HFFc6 (cell line): ENCODE measurements at places on chromosomes 6 and 20. TPM values are rescaled to one million over a fixed set of nuclear protein-coding genes. Genes with fewer than 3 reads are reported as not detected.

DNA sequence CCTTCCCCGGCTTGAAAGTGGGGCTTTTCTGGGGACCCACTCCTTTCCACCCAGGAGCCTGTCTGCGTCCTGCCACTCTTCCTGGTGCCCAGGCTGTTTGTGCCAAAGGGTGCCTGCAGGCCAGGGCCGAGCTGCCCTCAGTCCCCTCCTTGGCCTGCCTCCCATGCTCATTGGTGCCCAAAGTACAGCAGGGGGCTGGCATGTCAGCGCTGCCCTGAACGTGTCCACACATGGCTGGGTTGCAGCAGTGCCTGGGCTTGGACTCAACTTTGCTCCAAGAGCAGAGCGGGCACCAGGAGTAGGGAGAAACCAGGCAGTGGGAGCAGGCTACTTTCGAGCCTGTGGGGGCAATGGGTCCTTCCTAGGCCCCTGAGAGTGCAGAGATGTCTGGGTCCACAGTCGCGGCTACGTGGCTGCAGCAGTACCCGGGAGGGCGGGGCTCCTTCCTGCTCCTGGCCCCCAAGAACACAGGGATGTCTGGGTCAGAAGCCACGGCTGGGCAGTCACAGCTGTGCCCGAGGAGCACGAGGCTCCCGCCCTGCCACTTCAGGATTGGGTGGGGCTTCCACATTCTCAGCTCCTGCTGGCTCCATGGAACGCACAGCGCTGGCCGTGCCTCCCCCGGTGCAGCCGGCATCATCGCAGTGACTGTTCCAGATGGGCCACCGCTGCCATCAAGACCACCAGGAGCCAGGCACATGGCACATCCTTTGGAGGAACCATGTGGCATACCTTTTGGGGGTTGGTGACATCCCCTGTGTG lies 50.0 kb upstream of the CLDN20 start:
- no peak for DNase-seq

- no peak for DNase-seq
These were observed 33.4 kb downstream of the DHX35 start for GRCh38 chr20:38995536-38996044.

- DNase-seq, result no peak
These were observed 6.7 kb downstream of the WDR27 start for GRCh38 chr6:169695131-169695530.

GRCh38 chr20:3800878-3801260 lies 4.8 kb downstream of the CDC25B start:
- no peak for DNase-seq

Gene SIRPB1
- not detected in 3 replicates for total RNA-seq

- no peak for DNase-seq
These were observed 8.8 kb upstream of the CNR1 start for GRCh38 chr6:88174906-88175305.

DNA sequence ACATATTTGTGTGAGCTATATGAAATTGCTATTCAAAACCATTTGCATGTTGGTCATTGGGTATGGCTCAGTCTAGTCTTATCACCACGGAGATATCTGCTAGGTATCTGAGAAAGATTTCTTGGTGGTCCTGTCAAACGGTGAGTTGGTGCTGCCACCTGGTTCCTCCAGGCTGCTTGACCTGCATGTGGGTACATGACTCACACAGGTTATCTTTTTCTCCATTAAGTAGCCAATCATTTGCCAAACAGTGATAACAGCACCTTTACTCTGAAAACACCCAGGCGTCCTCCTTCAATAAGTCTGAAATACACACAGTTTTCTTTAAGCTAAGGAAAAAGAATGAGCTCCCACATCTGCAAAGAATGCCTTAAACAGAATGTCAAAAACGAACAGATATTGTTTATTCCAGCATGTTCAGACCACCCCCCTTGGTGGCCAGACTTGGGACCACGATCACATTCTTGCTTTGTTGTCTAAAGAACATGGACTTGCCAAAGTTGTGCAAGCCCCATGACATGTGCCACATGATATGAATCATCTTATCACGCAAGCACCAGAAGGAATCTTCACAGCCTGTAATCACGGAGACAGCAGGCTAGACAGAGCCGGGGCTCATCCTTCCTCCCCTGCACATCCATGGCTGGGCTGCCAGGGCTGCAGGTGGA lies 200.7 kb upstream of the THBS2 start:
- peak; percentile 80 for DNase-seq

Gene NHLRC1
- 0.99 to 1.9 TPM (median 1.2 TPM) in 3 replicates for total RNA-seq

Gene SAPCD1
- 1.4 and 2.0 TPM in 2 replicates for total RNA-seq

Gene KLHDC3
- 41.6 and 50.6 TPM in 2 replicates for total RNA-seq

GRCh38 chr20:42494290-42494689 lies 695.4 kb downstream of the PTPRT start:
- no peak for DNase-seq

Gene LY6G6F
- total RNA-seq, result not detected in 3 replicates

Gene LPA
- not detected in 3 replicates for total RNA-seq

DNA sequence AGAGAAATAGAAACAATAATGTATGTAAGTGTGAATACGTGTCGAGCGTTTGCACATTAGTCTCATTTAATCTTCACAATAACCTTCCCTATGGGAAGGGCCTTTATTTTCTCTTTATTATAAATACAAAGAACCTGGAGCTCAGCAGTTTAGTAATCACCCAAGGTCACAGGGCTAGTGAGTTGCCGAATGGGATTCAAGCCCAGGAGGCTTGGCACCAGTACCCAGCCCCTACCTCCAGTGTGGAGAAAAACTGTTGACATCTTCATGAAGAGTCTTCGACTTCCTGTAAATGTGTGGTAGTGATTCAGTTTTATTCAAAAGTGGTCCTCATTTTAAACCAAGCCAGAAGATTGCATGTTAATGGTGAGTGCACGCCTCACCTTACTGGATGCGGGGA lies 162.8 kb downstream of the SCML4 start:
- no peak for DNase-seq

- peak; percentile 89 for DNase-seq
These were observed 244.8 kb upstream of the TENT5A start for GRCh38 chr6:81997090-81997926.

GRCh38 chr6:84033523-84034451 lies at the start of gene MRAP2:
TSS of gene MRAP2 (plus strand) at chr6:84033772. CDS start at chr6:84055319, 21,547 bp downstream.
- no peak for DNase-seq

Gene RIN2
- 39.7 and 43.5 TPM in 2 replicates for total RNA-seq

DNA sequence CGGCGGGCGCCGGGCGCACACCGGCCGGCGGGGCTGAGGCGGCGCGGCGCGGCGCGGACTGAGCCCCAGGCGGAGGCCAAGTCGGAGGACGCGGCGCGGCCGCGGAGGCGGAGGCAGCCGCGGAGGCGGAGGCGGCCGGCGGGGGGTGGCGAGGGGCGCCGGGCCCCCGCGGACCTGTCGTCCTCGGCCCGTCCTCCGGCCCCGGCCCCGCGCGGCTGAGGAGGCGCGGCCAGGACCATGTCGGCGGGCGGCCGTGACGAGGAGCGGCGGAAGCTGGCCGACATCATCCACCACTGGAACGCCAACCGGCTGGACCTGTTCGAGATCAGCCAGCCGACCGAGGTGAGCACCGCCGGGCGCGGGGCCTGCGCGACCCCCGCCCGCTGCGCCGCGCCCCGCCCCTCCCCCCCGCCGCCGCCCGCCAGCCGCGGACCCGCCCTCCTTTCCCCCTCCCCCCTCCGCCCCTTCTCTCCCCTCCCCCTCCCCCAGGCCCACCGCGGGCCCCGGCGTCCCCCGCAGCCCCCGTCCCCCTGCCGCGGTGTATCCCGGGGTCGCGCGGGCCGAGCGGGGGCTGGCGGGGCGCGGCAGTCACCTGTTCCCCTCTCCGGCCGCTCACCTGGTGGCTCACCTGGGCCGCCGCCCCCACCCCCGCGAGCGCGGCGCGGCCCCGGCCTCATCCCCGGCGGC lies at the start of gene AFDN:
TSS of gene AFDN (plus strand) at position 16 of the 687 bp plus-strand sequence. CDS start at position 238, 222 bp downstream.
- DNase-seq, result no peak

GRCh38 chr6:25447570-25447929 lies 168.4 kb downstream of the CARMIL1 start:
- DNase-seq, result no peak

GRCh38 chr20:44217342-44218092 lies 6.9 kb upstream of the OSER1 start:
- DNase-seq, result peak; percentile 50

Gene ZBTB46
- total RNA-seq, result 0.68 and 1.1 TPM in 2 replicates

DNA sequence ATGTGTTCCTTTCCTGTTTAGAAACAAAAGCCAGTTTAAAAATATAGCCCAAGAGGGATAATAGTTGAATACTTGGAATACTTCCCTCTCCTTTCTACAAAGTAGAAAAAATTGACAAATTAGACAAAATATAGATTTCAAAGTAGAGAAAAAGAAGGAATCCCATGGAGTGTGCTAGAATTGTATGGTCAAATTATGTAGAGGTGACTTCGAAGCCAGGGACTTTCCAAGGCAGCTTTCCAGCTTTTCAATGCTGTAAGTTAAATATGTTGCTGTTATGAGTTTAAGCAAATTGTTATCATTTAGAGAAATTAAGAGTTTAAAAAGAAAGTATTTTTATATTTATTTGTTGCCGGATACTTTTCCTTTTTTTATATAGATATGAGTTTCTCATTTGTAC lies 415.5 kb upstream of the OPRM1 start:
- DNase-seq, result no peak

DNA sequence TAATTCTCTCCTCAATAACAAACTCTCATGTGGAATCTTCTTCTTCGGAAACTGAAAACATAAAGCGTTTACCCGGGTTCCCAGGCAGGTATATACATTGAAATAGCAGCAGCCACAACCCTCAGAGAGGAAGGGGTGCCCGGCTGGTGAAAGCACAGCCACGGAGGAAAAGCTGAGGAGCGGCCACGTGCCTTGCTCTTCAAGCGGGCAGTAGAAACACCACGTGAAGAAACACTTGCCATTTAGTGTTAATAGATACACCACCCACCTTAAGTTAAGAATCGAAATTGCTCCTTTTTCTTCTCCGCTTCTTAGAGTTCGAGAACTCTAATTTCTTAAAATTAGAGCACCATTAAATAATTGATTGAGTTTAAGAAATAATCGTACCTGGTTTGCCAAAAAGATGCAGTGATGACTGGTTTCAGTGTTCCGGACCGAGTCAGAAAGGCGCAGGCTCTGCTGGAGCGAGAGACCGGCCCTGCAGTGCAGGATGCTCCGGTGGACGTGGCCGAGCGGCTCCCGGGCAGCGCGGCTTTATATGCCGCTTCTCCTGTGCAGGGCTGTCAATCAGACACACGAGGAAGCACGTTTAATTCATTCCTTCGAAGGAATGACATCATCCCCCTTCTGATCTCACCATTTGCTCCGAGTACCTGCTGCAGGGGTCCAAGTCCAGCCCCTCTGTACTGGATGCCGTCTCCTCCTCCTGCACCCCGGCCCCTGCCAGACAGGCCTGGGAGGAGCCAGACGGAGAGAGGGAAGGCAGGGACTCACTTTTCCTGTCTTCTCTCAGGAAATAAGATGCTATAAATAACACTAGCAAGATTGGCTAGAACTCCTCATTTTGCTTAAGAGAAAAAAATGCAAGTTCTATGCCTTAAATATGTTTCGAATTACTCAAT lies at the start of gene THBS2:
TSS of gene THBS2 (minus strand) at position 510 of the 902 bp plus-strand sequence. CDS start 3,062 bp downstream, outside the sequence.
- peak; percentile 92 for DNase-seq

DNA sequence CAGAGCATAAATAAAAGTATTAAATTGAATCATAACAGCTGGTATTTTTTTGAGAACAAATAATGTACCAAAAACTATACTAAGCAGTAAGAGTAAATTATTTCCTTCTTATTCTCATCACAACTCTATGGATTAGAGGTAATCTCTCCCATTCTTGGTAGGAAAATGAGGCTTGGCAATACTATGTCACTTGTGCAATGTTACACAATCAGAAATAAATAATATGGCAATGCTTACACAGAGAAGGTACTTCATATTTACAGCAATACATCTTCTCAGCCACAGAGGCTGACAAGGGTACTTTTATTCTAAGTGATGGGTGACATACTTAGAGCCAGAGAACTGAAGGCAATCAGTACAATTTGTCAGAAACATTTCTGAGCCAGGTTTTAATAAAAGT lies 3.9 kb downstream of the DST start:
- DNase-seq, result no peak

Gene DAAM2
- 2.3 to 9.1 TPM (median 3.1 TPM) in 3 replicates for total RNA-seq

DNA sequence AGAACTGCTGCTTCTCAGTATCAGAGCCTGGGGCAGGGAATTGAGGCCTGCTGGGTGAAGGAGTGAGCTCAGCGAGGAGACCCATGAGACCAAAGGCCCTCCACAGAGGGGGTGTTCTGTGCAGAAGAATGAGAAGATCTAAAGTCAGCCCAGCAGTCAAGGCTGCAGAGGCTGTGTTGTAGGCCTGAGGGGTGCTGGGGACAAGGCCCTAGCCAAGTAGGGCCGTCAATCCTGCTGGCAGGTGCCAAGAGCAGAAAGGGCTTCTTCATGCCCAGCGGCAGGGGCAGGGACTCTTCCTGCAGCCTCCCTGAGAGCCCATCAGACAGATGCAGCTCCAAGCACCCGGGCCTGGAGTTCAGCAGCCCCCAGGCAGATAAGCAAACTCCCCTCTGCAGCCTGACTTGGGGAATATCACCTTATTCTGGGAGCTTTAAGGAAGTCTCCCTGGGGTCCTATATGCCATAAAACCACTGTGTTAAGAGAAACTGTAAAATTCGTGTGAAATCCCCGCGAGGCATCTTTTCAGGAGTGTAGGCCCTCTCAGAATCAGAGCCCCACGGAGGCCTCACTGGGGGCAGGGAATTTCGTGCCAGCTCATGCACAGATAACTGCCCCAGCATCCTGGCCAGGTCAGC lies 9.0 kb downstream of the CCDC167 start:
- no peak for DNase-seq

- no peak for DNase-seq
These were observed 1.3 kb upstream of the REPS1 start for GRCh38 chr6:138989098-138989983.

- DNase-seq, result no peak
These were observed 71.4 kb downstream of the LRRC1 start for GRCh38 chr6:53866226-53866625.

- DNase-seq, result no peak
These were observed 109.4 kb downstream of the ATXN1 start for GRCh38 chr6:16651871-16652270.

Gene LHFPL5
- not detected in 2 replicates for total RNA-seq

Gene CST9L
- not detected in 3 replicates for total RNA-seq

GRCh38 chr6:150201772-150202329 lies 59.0 kb downstream of the PPP1R14C start:
- DNase-seq, result no peak

GRCh38 chr6:7811441-7811840 lies 85.5 kb downstream of the BMP6 start:
- no peak for DNase-seq

Gene NINL
- total RNA-seq, result 2.1 to 3.3 TPM (median 2.8 TPM) in 3 replicates

Gene DLL1
- total RNA-seq, result 0.31 and 0.39 TPM in 2 replicates

DNA sequence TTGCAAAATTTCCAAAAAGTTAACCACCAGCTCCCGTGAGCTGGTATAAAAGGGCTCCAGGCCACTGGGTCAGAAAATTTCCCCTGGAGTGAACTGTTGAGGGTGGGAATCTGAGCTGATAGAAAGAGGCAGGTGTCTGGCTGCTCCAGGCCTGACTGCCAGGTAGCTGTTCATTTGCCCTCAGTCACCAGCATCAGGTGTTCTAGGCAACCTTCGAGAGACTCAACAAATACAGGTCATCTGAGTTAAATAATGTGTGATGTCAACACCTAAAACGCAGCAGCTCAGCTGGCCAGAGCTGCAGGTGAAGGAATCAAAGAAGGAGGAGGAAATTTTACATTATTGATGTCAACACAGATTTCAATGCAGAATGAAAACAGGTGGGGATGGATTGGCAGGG lies 46.7 kb downstream of the KCNK5 start:
- DNase-seq, result no peak
